Nephron progenitor cell (in vitro differentiated cells): ENCODE measurements at places on chromosomes 12 and 14.

GRCh38 chr12:128098730-128099129, 168.2 kb upstream of the TMEM132C start:
- DNase-seq: no peak

GRCh38 chr14:34180869-34181268, 230.0 kb upstream of the EGLN3 start:
- DNase-seq: no peak

- no peak for DNase-seq
Measured at GRCh38 chr14:90700933-90701776, 115.1 kb downstream of the TTC7B start.

- DNase-seq: no peak
Measured at GRCh38 chr12:124542021-124542949, 25.1 kb downstream of the NCOR2 start.

DNA sequence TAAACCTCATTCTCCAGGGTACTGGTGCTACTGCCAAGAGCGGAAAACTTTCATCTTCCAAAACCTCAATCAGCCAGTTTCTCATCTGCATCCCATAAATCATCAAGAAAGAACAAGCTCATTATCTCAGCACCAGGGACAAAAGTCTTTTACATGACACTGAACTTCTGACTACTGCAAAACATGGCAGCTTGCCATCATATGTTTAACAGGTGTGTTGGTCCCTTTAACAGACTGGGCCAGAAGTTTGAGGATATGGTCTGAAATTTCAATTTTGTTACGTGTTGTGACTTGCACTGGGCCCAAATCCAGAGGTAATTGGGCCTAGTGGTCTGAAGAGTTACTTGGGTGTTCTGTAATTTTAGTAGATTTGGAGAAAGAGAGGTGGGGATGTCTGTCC, 305.4 kb upstream of the SEL1L start:
- no peak for DNase-seq

DNA sequence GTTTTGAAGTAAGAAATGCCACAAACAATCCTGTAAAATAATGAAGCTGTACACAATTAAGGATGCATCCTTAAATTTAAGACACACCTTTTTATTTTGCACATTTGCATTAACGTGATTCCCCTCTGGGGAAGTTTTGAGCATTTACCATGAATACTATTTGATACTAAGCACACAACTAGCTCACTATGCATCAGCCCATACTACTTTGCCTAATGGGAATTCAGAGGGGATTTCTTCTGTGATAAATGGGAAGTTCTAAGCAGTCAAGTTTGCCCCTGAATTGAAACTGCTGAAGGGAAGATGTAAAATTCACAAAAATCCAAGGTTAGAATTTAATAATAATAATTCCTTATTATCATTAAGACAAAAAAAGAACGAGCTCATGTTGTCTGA, 27.4 kb downstream of the SINHCAF start:
- no peak for DNase-seq

GRCh38 chr12:81968421-81968820, 209.3 kb upstream of the PPFIA2 start:
- no peak for DNase-seq

DNA sequence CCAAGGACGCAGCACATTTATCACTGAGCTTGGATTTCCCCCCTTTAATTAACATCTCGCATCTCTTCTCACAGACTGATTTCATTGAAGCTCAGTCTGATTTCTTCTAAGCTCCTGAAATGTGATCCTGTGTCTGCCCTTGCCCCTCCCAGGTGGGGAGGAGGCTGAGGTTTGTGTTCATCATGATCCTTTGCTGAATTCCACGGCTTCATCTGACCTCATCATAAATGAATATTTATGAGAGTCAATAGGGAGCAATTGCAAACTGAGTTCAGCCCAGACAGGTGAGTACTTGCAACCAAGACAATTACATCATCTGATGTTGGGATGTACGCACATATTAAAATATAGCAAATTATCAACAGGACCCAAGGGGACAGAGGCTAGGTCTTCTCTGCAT, 72.4 kb downstream of the MAP1LC3B2 start:
- no peak for DNase-seq

GRCh38 chr12:128314611-128315010, 47.6 kb downstream of the TMEM132C start:
- DNase-seq: no peak

- peak; percentile 73 for DNase-seq
Measured at GRCh38 chr12:63844391-63845341, at the start of gene SRGAP1. Gene SRGAP1, plus strand, starts transcription at chr12:63844700. Its CDS starts 117 bp downstream, at chr12:63844817.

GRCh38 chr12:103725398-103725797, 115.6 kb downstream of the NT5DC3 start:
- no peak for DNase-seq
